ENCODE measurements at places on chromosomes 4 and X.

DNA sequence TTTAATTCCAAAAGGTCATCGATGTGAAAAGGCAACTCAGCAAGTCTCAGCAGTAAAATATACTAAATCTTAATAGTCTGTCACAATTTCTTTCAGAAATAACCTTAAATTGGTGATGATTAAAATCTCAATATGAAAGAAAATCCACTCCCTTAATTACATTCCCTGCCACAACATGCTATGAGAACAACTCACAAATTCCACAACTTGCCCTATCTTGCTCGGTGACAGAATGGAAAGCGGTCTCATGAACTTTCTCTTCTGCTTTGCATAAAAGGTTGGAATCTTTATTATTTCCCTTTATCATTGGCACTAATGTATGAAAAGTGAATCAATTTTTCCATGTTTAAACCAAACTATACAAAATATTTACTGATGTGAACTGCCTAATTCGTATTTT, 380.8 kb downstream of the TMA16 start:
- DNase-seq: no peak

- no peak for DNase-seq
These were observed 47.6 kb upstream of the ADAD1 start for GRCh38 chr4:122331195-122331594.

DNA sequence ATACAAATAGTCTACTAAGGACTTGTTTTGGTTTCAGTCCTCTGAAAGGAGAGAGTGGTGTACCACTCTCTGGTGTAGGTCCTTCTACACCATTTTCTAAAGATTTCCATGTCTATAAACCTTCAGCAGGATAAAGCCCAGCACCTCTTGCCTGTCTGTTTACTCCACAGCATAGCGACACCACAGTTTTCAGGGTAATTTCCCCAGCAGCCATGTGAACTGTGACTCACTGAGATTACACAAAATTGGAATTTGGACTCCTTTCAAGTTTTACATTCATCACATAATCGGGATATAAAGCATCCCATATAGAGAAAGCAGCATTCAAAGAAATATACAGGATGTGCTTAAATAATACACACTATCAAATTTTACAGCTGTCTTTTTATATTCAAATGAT, 229.6 kb downstream of the PRDM5 start:
- no peak for DNase-seq

DNA sequence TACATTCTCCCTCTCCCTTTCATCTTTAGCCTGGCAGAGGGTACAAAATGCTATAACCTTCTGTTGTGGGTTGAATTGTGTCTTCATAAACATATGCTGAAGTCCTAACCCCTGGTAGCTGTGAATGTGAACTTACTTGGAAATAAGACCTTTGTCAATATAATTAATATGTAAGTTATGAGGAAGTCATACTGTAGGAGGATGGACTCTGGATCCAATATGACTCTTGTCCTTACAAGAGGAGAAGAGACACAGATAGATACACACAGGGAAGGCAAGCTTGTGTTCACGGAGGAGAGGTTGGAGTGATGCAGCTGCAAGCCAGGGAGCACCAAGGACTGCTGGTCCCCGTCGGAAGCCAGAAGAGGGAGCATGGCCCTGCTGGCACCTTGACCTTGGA, 94.7 kb downstream of the SLC2A9 start:
- no peak for DNase-seq

DNA sequence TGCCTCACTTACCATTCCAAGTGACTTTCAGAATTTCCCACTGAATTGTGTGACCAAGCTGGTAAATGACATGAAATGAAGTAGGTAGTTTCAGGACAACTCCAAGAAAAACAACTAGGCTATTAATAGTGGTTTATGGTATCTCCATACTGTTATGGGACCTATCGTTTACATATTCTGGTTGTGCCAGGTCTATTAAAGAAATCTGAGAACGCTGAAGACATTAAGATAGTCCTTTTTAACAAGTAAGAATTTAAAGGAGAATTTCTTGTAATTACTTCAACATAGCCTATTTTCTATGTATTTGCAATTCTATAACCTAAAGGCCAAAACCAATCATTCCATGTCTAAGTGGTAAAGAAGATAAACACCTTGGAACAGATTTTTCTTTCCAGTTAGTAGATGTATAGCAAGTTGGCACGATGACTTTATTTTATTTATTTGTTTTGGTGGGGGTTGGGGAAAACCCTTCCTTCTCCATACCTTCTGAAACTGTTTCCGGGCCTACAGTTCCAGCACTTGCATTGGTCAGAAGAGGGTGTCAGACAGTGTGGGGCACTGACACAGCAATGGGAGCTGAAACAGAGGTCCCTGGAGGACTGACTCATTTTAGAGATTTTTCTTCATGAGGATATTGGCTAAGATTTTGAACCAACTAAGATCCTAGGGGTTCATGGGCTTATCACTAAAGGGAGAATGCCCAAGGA, 7.6 kb upstream of the DCLK2 start:
- no peak for DNase-seq

DNA sequence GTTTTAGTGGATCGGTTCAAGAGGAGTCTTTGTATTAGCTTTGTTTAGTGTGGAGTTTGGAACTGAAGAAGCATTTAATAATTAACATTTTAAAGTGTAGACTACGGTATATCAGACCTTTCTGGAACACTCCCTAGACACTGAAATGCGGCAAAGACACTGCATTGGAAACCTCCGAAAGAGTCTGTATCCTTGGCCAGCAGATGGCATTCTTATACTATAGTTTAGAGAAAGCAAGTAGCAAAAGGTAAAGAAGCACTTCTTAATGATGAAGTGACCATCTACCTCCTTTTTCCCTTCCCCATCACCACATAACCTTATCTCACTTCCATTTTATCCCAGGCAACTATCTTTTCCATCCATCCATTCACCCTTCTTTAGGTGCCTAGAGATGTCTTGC, 7.6 kb downstream of the FABP2 start:
- no peak for DNase-seq

GRCh38 chr4:14272206-14272605, 644.7 kb upstream of the BOD1L1 start:
- DNase-seq: no peak

GRCh38 chr4:84239278-84239845, 259.7 kb downstream of the NKX6-1 start:
- no peak for DNase-seq

DNA sequence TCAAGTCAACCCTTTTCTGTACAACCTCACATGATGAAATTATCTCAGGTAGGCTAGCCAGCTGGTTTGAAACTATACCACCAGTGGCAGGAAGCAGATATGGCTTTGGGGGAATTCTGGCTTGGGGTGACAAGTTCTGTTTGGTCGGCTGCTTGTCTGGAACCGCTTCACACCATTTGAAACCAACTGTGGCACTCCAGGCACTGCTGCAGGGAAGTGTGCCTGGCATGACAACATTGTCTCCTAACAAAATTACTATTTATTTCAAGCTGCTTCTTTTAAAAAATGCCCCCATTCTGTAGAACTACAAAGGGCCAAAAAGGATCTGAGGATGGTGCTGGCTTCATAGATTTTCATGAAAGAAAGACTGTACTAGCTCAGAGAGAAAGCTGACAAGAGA, 37.1 kb upstream of the GPM6B start:
- DNase-seq: no peak

DNA sequence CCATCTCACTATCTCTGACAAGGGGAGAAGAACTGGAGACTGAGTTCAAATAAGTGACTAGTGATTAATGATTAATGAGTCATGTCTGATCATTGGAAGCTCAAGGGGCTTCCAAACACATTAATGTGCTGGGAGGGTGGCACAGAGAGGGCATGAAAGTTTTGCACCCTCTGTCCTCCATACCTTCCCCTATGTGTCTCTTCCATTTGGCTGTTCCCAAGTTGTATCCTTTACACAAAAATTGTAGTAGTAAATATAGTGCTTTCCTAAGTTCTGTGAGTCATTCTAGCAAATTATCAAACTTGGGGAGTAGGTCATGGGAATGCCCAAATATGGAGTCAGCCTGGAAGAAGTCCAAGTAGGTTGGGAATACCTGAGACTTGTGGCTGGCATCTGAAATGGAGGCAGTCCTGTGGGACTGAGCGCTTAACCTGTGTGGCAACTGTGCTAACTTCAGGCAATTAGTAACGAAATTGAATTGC, 4.1 kb upstream of the FAM200B start:
- DNase-seq: no peak

GRCh38 chr4:81789741-81790399, 318.2 kb upstream of the RASGEF1B start:
- DNase-seq: no peak

DNA sequence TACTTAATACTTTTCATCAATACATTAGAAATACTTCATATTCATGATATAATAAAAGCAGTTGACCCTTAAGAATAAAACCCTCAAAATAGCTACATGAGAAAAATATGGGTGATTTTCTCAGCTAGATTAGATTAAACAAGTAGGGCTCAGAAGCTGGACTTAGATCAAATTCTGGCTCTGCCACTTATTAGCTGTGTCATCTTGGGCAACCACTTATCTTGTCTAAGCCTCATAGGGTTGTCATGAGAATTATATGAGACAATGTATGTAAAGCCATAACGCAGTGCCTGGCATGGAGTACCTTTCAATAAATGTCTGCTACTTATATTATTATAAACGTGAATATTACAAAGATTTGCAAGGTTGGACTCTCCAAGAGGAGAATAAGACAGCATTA, 84.3 kb upstream of the PGRMC2 start:
- DNase-seq: no peak

- no peak for DNase-seq
These were observed 7.8 kb downstream of the FBXW7 start for GRCh38 chr4:152528060-152528459.

GRCh38 chr4:119227690-119228089, 15.2 kb downstream of the USP53 start:
- no peak for DNase-seq

GRCh38 chrX:79182616-79183015, 38.1 kb downstream of the GPR174 start:
- DNase-seq: no peak

GRCh38 chr4:21211846-21212245, 511.6 kb downstream of the PACRGL start:
- no peak for DNase-seq

- no peak for DNase-seq
These were observed 74.7 kb upstream of the INTU start for GRCh38 chr4:127558088-127558487.

DNA sequence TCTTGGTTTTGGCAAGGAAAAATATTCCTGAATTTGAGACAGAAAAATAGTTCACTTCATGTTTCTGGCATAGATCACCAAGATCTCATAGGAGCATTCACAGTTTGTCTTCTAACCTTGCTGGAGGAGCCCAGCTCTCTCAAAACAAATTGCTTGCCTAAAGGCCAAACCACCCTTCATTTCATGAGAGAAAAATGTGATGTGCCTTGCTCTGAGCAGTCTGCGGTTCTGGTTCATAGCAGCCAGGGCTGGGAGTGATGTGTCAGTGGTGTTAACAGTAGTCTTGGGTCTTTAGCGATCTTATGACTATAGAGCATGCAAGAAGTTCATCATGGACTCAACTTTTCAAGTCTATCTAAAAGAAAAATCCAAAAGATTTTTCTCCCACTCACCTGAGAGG, 183.3 kb downstream of the DCLK2 start:
- no peak for DNase-seq

GRCh38 chr4:149279776-149280175, 535.9 kb downstream of the IQCM start:
- DNase-seq: no peak

DNA sequence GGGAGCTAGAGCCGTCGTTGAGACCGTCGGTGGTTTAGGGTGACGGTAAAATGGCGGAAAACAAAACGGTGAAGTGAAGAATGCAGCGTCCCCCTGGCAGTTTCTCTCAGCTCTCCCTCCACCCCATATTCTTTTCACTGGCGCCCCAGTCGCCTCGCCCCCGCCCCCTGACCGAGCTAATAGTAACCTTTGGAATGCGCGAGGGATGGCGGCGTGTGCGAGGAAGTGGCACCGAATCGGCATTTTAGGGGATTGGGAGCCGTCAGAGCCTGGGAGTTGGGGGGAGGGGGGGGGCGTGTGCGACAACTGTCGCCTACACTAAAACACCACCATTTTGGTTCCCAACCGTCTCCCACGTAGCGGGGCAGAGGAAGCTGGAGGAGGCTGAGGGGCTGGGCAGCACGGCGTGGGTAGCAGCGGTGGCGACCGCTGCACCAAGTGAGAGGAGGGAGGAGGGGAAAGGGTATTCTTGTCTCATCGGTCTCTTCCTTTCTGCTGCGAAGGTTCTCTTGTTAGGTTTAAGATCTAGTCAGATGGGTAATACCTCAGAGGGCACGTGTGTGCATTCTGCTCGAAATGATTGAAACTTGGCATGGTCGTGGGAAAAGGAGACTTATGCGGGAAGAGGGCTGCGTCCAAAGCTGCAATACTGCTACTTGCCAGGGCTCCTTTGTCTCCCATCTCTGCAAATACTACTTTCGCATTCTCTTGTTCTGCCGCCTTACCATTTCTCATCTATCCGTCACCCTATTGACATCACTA, 840 bp downstream of the ZNF711 start:
- no peak for DNase-seq

- no peak for DNase-seq
These were observed 136.2 kb downstream of the PALLD start for GRCh38 chr4:168633064-168633463.

GRCh38 chr4:24858550-24858949, 54.3 kb downstream of the CCDC149 start:
- DNase-seq: no peak

GRCh38 chr4:146260521-146260920, 46.2 kb downstream of the REELD1 start:
- no peak for DNase-seq
